ENCODE measurements at places on chromosomes 11 and 22. TPM values are rescaled to one million over a fixed set of nuclear protein-coding genes. Genes with fewer than 3 reads are reported as not detected.

The OVCH2 gene
- 3.4 TPM for total RNA-seq

The TCF20 gene
- 15.2 TPM for total RNA-seq

The CCDC15 gene
- 8.7 TPM for total RNA-seq

The LRRC56 gene
- not detected for total RNA-seq

The TPCN2 gene
- total RNA-seq = 11.3 TPM

The NTM gene
- total RNA-seq = 8.9 TPM

The DCHS1 gene
- total RNA-seq = 37.6 TPM

The ADORA2A gene
- 0.48 TPM for total RNA-seq

The NDUFC2 gene
- total RNA-seq = 57.5 TPM

The CRYAB gene
- total RNA-seq = 55.6 TPM

The FAM76B gene
- total RNA-seq = 65.5 TPM

The SLC25A22 gene
- total RNA-seq = 2.2 TPM

The PAAF1 gene
- 12.5 TPM for total RNA-seq

The OR8A1 gene
- 7.0 TPM for total RNA-seq

The INPPL1 gene
- total RNA-seq = 34.4 TPM

The C1QTNF5 gene
- total RNA-seq = 14.9 TPM

The TMA7B gene
- 1.7 TPM for total RNA-seq

The SIAE gene
- 8.4 TPM for total RNA-seq

The CD3D gene
- not detected for total RNA-seq

The SCGB1A1 gene
- total RNA-seq = not detected

The ACTN3 gene
- total RNA-seq = not detected

The TMEM86A gene
- total RNA-seq = 4.3 TPM

The PHOX2A gene
- 1.2 TPM for total RNA-seq

The ANGPTL5 gene
- total RNA-seq = 1.9 TPM

The TNNT3 gene
- total RNA-seq = 89.1 TPM

The ANKK1 gene
- total RNA-seq = 0.48 TPM

The CDC42BPG gene
- total RNA-seq = 0.96 TPM

The ELFN2 gene
- 0.24 TPM for total RNA-seq

The PLEKHB1 gene
- total RNA-seq = 5.5 TPM

The TOM1 gene
- total RNA-seq = 53.0 TPM

The AMOTL1 gene
- total RNA-seq = 53.0 TPM

The GSTT2 gene
- total RNA-seq = not detected

The DTX4 gene
- 5.5 TPM for total RNA-seq

The OR51G2 gene
- 3.4 TPM for total RNA-seq

The P2RY2 gene
- total RNA-seq = 4.8 TPM

The TNRC6B gene
- 51.5 TPM for total RNA-seq

The NAALAD2 gene
- total RNA-seq = 7.2 TPM

The NRIP3 gene
- 10.6 TPM for total RNA-seq

The OR51E2 gene
- 6.0 TPM for total RNA-seq

The DBX1 gene
- not detected for total RNA-seq

The TENM4 gene
- 16.9 TPM for total RNA-seq

The RAG2 gene
- 0.72 TPM for total RNA-seq

The MMP11 gene
- total RNA-seq = 13.7 TPM

The KCNJ5 gene
- total RNA-seq = 12.5 TPM

The RAD9A gene
- 9.4 TPM for total RNA-seq

The CHRDL2 gene
- not detected for total RNA-seq

The OR2AG1 gene
- 4.6 TPM for total RNA-seq

The BACE1 gene
- total RNA-seq = 12.0 TPM

The F2 gene
- total RNA-seq = not detected

The STIM1 gene
- 21.7 TPM for total RNA-seq

The CEP126 gene
- 6.5 TPM for total RNA-seq

Measured in umbilical cord (tissue), 2 donors.